ENCODE measurements at places on chromosomes 13 and 19.

- no peak for DNase-seq
These were observed 1196.4 kb downstream of the PCDH17 start for GRCh38 chr13:58827904-58828303.

DNA sequence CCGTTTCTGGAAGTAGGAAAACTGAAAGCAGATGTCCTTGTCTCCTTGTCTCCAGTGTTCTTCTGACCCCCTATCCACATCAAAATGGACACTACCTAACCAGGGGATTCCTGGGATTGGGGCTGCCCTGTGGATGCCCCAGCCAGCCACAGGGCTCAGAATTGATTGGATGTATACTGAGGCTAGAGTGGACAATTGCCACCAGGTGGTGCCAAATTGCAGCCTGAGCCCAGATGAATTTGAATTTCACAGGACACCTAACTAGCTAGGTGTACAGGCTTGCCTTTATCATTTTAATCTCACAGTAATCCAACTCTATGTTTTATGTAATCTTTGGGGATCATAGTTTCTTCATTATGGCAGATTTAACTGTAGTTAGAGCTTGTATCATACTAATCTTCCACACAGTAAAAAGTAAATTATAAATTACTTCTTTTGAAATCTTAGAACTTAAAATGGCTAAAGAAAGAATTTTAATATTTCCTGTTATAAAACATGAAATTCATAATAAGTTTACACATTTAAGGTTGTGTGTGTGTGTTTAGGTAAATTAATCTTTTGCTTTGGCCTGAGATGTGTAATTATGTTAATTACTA lies 58.0 kb downstream of the PIBF1 start:
- no peak for DNase-seq

DNA sequence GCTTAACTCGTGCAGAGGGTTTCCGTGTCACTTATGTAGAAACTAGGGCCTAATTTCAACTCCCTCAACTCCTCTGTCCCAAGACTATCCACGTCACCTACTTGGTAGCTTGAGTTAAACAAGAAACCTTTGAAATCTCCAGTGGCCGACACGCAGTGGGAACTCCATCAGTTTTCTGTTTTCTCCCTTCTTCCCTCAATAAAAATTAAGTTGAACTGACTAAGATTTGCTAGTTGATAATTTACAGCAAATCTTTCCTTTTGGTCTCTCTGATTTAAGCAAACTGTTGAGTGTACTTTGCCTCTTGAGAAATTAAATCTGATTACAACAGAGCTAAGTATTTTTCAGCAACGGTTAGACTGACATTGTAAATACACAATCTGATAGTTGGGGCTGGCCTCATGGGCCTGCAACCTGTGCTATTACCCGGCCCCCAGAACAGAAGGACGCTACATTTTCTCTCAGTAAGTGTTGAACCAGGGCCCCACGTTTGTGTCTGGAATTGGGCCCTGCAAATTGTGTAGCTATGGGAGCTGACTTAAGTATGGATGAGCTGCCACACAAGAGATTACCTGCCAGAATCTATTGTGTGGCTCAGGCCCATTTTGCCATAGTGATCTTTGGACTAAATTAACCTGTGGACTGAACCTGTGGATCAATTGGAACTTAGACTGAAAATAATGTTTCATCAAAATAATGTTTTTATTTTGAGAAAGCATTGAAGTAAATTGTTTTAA lies 708 bp upstream of the ESD start:
- DNase-seq, result no peak

GRCh38 chr19:1813192-1814182 lies 1.4 kb upstream of the ATP8B3 start:
- no peak for DNase-seq

GRCh38 chr13:109592770-109593169 lies 193.6 kb downstream of the IRS2 start:
- no peak for DNase-seq

DNA sequence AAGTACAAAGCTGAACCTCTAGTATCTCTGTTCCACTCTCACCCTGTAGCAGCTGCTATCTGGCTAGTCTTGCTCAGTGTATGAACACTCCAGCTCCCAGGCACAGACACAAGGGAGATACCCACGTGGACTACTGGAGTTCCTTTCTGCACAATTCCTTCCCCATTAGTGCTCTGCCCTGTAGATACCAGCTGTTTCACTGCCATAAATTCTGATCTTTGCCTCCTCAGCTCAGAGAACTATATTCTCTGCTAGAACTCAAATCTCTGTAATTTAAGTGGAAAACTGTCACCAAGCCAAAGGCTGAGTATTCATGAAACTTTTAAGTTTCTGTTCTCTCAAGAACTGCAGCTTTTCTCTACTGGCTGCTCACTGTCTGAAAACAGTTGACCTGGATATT lies 273.7 kb downstream of the DIAPH3 start:
- no peak for DNase-seq

GRCh38 chr19:1105008-1105872 lies 1.4 kb downstream of the GPX4 start:
- no peak for DNase-seq

GRCh38 chr13:106418556-106418955 lies 116.9 kb downstream of the EFNB2 start:
- no peak for DNase-seq

- no peak for DNase-seq
These were observed 20.6 kb downstream of the FFAR2 start for GRCh38 chr19:35468637-35469036.

DNA sequence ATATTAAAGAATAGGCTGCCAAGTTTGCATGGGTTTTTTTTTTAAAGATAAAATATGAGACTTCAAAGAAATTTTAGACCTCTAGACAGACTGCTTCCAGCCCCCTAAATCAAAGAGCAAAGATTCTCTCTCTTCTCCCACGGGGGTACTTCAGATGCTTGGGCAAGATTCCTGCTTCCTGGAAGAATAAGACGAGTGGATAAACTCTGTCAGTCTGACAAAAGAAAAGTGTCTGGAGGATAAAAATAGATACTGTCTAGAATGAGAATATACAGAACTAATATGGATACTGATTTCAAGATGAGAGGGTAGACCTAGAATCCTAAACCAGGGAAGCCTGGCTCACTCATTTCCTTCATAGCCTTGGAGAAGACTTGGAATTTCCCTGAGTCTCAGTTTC lies 435.1 kb downstream of the FOXO1 start:
- DNase-seq, result no peak

DNA sequence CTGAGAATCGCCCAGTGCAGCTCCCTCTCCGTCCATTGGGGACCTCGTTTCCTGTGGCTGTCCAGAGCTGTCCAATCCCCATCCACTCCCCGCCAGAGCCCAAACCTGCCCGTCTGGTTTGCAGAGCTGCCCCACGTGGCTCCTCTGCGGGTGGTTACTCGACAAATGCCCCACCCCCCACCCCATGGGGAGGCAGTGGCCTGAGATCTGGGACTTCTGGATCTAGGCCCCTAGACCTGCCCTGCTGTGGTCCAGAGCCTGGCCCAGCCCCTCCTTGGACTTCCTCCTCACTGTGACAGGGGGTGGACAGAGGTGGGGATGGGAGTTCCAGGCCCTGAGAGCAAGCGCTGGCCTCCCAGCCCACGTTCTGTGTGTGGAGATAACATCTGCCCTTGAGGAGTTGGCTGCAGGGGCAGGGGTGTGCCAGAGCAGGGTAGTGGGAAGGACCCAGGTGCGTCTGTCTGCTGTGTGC lies 29.1 kb downstream of the PAK4 start:
- DNase-seq, result no peak

DNA sequence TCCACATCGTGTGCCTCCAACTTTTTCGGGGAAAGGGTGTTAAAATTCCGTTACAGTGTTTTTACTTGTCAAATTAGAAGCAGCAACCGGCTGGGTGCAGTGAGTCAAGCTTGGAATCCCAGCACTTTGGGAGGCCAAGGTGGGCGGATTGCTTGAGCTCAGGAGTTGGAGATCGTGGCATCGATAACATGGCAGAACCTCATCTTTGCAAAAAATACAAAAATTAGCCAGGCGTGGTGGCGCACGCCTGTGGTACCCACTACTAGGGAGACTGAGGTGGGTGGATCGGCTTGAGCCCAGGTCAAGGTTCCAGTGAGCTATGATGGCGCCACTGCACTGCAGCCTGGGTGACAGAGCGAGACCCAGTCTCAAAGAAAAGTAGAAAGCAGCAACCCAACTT lies 1.1 kb upstream of the SLC35E1 start:
- no peak for DNase-seq

DNA sequence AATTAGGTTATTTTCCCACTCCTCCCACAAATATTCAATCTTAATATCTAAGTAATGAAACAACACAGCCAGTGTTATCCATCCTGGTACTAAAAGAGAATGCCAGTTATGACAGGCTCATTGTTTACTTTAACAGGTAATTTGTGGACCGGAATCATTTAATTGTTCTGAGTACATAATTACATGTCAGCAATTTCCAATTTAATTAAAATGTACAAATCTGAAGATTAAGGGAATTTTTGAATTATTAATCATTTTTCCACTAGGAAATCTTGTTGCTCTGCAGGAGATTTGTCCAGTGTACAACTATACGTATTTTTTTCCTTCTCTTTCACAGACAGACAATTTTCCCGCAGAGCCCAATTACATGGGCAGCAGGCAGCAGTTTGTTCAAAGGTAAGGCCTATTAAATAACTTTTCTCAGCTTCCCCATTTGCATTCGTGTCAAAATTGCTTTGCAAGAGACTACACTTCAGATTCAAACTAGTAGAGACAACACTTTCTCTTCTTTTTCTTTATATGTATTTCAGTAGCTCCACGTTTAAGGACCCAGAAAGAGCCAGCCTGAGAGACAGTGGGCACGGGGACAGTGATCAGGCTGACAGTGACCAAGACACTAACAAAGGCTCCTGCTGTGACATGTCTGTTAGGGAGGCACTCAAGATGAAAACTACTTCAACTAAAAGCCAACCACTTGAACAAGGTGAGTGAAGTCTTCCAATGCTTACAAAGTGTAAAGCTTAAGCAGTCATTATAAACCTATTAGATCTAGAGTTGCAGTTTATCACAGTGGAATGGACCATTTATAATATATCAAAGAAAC lies 34.8 kb downstream of the PCDH17 start:
- DNase-seq, result no peak

DNA sequence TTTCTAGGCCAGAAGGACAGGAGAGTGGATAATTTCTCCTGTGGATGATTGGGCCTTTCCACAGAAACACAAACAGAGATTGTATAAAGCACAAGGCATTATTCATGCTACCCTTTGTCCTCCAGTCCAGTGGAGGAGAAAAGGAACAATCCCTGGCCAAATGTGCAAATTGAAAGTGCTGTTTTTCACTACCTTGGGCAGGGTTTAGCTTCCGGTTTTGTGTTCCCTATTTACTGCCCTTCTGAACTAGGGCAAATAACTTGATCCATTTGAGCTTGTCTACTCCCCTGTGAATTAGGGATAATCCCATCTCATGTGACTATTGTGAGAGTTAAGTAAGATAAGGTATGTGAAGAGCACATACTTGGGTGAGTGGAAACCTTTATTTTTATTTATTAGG lies 13.3 kb downstream of the PDX1 start:
- no peak for DNase-seq

DNA sequence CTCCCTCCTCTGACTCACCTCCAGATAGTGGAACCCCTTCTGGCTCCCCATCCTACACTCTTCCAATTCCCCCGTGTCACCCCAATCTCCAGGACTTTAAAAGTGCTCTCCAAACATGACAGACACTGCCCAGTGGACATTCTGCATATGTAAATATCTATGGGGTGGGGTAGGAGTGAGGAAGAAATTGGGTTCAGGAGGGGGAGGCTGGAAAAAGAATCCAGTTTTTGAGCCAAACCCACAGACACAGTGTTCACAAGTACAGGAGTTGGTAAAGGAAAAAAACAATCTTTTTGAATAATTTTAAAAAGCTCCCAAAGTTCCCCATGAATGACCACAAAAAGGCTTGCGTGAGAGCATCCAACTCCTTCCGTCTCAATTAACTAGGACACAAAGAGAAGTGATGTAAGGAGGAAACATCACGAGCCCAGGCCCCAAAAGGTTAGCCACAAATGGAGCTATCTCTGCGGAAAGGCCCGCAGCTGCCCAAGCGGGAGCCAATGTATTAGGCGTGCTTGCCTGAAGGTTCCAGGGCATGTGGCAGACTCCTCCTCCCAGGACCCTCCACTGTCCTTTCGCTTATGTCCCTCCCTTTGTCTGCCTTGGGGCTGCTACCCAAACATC lies 18.0 kb downstream of the ZC3H4 start:
- no peak for DNase-seq

DNA sequence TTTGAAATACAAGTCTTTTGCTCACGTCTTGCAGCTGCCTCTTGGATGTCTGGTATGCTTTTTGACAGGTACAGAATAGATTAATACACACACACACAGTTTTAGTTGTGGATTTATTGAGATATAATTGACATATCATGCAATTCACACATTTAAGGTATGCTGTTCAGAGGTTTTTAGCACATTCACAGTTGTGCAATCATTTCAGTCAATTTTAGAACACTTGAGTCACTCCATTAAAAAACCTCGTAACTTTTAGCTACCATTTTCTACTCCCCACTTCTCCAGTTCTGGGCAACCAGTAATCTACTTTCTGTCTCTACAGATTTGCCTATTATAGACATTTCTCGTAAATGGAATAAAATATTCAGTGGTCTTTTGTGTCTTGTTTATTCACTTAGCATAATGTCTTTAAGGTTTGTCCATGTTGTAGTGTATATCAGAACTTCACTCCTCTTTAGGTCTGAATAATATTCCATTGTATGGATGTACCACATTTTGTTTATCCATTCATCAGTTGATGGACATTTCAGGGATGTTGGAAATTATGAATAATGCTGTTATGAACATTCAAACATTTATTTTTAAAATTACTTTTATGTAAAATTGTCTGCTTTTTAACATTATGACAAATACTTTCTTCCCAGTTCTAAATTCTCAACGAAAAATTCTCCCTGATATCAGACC lies 2.5 kb upstream of the ZMYM2 start:
- no peak for DNase-seq
